ENCODE measurements at places on chromosomes 7 and 10.

- peak; percentile 16 for DNase-seq
Measured at GRCh38 chr10:30857803-30858202, 173.9 kb downstream of the ZNF438 start.

- DNase-seq, result no peak
Measured at GRCh38 chr10:74967911-74968666, 141.7 kb downstream of the KAT6B start.

- DNase-seq, result no peak
Measured at GRCh38 chr7:4080954-4081353, 601.1 kb upstream of the FOXK1 start.

DNA sequence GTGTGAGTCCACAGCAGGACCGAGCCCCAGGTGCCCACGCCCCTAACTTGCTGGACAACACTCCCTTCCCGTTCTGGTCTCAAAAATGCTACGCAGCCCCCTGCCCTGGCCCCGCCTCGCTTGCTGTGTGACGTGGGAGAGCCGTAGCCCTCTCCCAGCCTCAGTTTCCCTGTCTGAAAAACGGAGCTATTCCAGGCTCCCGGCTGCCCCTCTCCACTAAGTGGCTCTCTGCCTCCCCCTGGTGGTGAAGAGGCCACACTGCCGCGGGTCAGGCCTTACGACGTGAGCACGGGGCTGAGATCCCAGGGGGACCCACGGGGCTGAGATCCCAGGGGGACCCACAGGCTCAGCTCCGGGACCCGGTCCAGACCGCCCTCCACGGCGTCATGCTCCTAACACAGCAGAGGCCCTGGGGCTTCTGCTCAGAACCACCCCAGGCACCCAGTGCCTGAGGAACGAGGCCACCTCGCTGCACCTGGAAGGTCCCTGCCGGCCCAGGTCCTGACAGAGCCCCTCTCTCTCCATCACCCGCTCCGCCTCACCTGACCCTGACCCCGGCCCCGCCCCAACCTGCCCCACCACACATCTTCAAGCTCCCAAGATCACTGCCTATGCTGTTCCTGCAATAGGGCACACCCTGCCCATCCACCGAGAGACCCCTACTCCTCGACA lies 26.7 kb downstream of the MICALL2 start:
- peak; percentile 56 for DNase-seq

GRCh38 chr7:55063633-55064032 lies 44.8 kb downstream of the EGFR start:
- peak; percentile 62 for DNase-seq

- no peak for DNase-seq
Measured at GRCh38 chr10:56823849-56824248, 462.8 kb upstream of the ZWINT start.

GRCh38 chr10:104822088-104822487 lies 181.0 kb downstream of the SORCS3 start:
- DNase-seq, result no peak

DNA sequence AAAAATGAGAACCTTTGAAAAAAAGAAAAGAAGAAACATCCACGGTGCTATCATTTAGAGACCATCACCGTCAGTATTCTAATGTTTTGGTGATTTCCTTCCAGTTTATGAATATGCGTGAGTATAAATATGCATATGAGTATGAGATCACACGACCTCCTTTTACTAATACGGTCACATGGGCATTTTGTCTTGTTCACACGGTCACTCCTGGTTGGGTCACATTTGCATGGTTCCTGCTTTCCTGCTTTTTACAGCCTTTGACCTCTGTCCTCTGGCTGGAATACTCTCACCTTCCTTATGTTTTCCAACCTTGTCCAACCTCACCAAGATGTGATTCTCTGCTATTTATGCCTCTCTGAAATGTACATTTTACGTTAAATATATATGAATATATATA lies 25.3 kb upstream of the LMTK2 start:
- DNase-seq, result no peak
